NCI-H2081 (cell line): ENCODE measurements at places on chromosomes 4 and X.

DNA sequence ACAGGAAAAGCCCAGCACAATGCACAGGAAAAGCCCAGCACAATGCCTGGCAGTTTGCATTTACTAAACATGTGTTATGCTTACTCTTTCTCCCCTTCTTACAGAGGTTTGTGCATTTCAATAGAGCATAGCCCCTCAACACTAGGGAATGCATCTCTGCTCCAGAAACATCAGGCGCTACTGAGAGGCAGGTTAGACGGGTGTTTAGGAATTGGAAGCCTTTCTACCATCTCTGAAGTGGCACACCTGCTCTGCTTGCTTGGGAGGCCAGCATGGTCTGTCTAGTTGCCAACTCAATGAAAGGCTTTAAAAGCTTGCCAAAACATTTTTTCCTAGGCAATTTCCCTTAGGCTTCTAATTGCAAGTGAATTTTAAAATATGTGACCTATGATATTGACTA lies 55.7 kb downstream of the GRID2 start:
- no peak for DNase-seq

DNA sequence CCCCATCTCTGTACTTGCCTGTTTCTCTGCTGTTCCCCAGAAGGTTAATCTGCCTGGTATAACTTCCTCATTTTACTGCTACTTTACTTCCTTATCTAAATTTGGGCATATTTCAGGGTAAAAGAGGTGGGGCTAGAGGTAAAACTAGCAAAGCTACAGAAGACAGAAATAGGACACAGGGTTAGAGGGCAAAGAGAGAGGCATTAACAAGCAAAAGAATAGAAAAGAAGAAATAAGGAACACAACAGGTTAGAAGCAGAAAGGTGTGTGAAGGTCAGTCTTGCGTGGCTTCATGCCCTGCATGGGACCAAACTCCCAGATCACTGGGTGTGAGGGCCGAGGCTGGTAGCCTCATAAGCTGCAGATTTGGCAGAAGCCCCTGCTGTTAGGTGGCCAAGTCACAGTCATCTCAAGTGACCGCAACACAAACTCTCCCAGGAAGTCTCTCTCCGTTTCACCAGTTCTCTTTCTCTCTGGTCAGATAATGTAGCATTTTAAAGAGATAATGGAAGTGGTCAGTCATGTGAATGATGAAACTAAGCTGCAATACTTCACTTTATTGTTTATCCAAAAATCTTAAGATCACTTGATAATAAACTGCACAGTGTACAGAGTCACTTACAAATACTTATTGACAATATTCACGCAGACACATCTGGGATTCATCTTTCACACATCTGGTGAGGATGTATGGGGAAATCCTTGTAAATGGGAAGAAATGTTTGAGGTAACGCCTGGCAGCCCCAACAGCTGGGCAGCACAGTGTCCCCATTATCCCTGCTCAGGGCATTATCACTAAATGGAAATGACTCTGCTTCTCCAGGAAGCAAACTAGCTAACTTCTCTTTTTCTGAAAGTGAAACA lies 16.4 kb downstream of the TMEM154 start:
- DNase-seq, result no peak

GRCh38 chr4:161816958-161817357 lies 346.8 kb downstream of the FSTL5 start:
- no peak for DNase-seq

DNA sequence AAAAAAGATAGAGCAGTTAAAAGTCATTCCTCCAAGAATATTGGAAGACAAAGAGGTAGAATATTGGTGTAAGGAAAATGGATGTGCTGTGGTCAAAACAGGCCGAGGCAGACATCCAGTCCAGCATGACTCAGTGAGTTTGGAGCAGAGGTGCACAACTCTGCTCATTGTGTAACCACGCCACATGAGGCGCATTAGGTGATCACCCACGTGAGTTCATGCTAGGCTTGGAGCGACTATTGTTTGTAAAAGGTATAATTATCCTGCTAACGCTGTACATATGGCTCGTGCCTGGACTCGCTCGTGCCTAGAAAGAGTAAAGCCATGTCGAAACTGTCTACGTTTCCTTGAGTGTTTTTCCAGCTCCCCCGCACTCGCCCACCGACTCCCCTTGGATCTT lies 23.9 kb downstream of the C4orf54 start:
- peak; percentile 96 for DNase-seq

- no peak for DNase-seq
Observed at GRCh38 chr4:6695660-6696610, 2.3 kb downstream of the S100P start.

DNA sequence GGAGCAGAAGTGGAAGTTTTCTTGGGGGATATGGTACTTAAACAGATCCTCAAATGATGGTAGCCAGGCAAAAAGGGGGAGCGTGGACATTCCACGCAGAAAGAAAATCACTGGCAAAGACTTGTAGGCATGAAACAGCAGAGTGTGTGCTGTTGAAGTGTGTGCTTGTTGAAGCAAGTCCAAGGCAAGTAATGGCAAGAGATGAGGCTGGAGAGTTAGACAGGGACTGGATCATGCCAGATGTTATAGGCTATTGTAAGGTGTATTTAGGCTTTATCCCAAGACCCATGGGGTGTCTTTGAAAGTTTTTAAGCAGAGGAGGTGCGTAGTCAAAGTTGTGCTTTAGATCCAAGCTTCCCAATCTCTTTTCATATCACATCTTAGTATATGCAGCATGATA lies 124.5 kb downstream of the MBNL3 start:
- no peak for DNase-seq

GRCh38 chr4:48180234-48180633 lies 46.2 kb upstream of the TXK start:
- no peak for DNase-seq

- DNase-seq, result no peak
Observed at GRCh38 chrX:139213241-139213709, 317.3 kb upstream of the F9 start.

DNA sequence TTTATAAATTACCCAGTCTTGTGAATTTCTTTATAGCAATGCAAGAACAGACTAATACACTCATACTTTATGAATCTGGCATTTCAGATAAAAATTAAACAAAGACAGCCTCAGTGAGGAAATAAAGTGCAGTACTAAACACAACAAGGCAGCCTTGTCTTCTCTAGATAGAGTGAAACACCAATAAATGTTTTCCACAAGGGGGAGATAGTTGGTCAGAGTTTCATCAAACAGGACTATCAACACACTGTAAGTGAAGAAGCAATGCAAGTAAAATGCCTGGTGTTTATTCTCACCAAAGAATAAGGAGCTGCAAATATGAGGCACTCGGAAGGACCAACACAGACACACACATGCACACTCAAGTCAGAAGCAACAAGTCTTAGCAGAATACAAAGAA lies 62.8 kb downstream of the FAM9B start:
- peak; percentile 40 for DNase-seq

DNA sequence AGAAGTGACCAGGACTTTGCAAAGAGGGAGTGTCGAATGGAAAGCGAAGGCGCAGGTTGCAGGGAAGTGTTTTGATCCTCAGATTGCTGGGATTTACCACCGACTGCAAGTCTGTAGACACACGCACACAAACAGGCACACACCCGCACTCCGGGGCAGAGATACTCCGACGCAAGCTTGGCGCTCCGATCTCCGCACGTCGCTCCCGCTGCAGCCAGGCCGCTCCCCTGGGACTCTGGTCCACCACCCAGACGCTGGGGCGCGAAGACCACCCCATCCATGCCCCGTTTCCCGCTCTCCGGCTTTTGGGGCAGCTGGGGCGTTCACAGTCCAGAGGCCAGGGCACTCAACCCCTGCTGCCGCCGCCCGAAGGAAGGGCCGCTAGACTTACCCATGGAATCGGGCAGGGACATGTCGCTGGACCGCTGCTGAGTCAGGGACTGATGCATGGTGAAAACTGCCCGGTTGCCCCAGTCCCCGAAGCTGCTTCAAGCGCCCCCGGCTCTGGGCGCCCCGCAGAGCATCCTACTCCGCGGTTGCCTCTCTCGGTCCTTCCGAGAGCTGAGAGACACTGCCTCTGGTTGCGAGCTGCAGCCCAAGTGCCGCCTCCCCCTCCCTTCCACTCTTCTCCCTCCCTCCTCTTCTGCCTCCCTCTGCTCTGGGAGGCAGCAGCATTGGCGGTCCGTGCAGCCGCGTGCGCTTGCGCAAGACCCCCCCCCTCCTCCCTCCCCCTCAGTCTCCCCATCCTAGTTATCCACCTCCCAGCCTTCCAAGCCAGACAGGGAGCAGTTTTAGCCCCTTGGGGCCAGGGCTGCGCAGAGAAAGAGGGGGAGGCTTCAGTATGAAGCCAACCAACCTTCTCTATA lies at the start of gene TMEM255A:
Gene TMEM255A (minus strand): TSS at position 601 of the 866 bp plus-strand sequence. CDS start 152 bp downstream, at position 449.
- DNase-seq, result peak; percentile 32

- no peak for DNase-seq
Observed at GRCh38 chrX:21374994-21375707, 933 bp downstream of the CNKSR2 start.

DNA sequence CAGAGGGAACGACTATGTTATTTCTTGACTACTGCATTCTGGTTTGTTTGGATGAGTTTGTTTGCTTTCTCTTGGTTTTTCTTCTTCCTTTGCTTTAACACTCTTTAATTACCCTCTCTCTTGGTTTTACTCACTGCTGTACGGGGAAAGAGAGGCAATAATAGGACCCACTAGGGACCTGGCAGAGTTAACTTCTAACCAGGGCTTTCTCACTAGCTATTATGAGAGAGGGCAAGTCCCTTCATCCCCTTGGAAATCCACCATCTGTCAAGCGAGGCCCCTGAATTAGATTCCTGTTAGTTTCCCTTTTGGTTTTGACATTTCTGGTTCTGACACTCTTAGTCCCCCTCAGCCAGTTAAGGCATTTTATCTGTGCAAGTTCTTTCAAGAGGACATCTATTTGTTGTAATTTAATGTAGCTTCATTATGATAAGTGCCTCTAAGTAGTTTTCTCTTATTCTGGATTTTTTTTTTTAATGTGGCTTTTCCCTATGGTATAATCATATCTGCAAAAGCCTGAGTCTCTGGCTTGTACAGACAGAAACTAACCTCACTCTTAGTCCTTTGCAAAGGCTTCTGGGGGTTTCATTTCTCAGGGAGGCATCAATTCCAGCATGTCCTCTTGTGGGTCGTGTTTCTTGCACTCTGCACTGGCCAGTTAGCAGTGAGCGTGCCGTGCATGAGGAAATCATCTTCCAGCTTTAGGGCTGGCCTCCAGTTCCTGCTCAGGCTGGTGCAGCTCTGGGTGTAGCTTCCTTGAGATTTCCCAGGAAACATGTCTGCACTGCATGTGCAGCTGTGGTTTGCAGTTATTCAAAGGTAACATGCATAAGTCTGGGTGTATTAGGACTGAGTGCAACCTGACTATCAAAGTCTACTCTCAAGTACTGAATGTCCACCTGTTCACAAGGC lies 221.3 kb downstream of the STIM2 start:
- DNase-seq, result no peak

DNA sequence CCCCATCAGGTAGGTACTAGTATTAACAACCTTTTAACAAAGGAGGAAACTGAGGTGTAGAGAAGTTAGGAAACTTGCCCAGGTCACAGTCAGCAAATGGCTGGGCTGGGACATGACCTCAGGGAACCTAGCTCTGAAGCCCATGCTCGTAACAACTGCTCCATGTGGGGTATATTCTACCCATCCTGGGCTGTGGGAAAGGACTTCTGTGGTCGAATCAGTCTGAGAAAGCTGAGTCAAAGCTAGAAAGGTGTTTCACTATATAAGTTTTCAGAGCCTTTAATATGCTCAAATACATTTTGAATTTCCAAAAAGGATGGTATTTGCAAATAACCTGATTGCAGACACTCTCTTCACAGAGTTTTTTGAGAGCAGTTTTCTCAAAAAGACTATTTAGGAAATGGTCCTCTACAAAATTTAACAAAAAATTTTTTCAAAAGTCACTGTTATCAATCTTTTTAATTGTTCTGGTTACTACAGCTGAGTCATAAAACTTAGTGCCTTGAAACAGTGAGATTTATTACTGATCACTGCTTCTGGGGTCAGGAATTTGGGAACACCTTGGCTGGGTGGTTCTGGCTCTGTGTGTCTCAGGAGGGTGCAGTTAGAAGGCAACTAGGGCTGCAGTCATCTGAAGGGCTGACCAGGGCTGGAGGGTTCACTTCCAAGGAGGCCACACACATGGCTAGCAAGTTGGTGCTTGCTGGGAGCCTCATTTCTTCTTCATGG lies 53.6 kb downstream of the NSG1 start:
- no peak for DNase-seq

DNA sequence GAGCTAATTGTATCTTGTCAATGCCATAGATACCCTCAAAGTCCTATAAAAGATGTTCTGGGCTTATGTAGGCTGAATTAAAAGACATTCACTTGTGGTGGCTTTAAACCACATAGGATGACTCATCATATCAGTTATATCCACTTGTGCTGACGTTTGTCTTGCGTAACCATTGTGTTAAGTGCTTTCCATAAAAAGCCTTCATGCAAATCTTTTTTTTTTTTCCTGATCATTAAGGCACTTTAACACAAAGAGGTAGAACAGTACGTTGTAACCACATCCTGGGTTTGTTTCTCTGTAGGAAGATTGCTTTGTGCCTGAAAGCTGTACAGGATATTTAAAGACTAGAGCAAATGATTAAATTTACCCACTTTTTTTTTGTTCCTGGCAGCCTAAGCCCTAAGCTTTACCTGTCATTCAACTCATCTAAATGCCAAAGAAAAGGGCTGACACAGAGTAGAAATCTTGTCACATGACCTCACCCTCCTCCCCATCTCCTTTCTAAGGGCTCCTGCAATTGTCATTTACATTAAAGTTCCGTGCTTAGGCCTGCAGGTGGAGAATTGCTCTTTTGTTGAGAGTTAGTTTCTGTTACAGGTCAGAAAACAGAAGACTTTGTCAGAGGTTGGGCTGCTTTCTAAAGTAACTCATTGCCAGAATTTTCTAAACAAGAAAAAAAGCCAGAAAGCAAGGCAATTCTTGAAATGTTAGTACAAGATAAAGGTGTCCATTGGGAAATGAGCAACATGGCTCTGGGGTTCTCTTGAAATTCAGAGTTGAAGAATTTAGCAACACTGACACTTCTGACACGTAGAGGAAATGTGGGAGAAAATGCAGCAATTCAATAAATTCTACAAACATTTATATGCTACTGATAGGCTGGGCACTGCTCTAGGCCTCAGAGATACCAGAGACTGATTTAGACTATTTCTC lies 555.6 kb downstream of the PPARGC1A start:
- DNase-seq, result peak; percentile 83

DNA sequence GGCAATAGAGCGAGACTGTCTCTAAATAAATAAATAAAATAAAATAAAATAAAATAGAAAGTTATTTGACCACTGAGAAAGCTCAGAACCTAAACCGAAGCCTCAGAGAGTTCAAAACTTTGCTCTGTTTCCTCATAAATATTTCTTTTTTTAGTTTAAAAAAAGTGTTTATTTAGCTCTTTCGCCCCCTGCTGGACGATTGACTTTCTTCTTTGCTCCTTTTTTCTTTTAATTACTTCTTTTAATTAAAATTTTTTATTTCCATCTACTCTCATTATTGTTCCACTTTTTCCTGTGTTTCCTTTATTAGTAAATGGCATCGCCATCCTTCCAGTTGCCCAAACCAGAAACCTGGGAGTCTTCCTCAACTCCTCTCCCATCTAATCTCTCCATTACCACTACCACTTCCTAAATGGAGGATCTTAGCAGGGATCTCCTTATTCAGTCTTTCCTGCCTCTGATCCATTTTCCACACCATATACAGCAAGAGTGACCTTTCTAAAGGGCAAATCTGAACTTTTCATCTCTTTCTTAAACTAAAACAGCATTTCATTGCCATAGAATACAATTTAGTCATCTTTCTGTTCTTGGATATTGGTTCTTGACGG lies 728 bp upstream of the IL13RA2 start:
- no peak for DNase-seq
